ENCODE measurements at places on chromosomes 3 and 15.

- no peak for DNase-seq
These were observed 163.2 kb upstream of the COL8A1 start for GRCh38 chr3:99475229-99475628.

DNA sequence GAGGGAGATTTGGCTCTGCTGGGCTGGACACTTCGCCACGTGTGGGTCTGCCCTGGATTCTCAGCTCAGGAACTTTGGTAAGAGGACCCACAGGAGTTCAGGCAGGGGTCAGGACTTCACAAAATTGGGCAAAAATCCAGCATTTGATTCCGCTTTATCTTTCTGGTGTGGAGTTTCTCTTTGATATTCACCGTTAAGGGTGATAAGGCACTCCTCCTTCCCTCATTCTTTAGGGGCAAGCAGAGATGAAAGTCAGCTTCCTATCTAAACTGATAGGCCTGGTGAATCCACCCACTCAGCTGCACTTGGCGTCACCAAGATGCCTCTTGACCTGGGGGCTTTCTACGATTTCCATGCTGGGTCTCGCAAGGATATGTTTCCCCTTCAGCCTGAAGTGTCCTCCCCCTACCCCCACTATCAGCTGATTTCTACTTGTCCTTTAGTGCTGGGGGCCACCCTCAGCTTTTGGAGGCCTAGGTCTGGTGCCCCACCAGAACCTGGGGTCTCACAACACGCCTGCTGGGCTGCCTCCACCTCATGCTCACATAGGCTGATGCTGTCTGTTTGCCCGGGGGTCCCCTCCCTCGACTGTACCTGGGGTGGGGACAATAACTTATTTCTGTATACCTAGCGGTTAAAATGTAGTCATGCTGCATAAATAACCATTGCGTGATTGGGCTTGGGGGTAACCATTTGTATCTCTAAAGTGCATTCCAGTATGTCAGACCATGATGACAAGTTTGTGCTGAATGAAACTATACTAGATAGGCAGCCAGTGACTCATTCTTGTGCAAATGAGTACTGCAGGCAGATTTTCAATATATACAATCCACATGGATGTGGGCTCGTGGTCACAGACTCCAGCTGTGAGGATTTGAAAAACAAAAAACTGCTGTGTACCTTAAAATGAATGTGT lies 248.3 kb downstream of the ADAMTS17 start:
- no peak for DNase-seq

- no peak for DNase-seq
These were observed 34.9 kb upstream of the SLC25A36 start for GRCh38 chr3:140906785-140907184.

DNA sequence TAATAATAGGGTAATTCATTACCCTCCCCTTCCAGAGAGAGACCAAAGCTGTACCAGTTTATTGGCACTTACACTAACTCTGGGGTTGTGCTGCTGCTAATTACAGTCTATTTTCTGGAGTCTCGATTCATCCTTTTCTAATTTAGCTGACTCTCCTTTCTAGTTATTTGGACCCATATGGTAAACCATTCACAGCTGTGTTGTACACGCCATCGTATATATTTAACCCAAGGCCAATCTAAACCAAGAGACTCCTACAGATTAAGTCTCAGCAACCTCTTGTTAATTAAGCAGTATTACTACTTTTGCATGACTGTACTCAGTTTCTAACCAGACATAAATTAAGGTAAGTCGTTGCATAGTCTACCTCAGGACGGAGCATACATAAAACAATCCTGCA lies 22.5 kb downstream of the ANXA2 start:
- no peak for DNase-seq

DNA sequence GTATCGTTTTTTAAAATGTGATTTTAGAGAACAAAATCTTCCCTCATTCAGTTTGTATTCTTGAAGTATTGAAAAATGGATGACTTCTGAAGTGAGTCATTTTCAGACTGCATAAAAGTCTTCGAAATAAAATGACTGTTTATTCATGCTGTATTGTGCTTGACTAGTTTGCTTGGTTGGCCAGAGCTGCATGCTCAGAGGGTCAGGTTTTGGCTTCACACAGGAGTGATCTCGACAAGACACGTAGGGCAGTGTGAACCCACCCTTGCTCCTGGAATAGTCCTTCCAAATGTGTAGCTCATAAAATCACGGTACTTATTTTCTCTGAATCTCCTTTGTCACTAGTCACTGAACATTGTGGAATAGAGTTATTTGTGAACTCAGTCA lies 73.3 kb downstream of the FNDC3B start:
- DNase-seq: no peak

DNA sequence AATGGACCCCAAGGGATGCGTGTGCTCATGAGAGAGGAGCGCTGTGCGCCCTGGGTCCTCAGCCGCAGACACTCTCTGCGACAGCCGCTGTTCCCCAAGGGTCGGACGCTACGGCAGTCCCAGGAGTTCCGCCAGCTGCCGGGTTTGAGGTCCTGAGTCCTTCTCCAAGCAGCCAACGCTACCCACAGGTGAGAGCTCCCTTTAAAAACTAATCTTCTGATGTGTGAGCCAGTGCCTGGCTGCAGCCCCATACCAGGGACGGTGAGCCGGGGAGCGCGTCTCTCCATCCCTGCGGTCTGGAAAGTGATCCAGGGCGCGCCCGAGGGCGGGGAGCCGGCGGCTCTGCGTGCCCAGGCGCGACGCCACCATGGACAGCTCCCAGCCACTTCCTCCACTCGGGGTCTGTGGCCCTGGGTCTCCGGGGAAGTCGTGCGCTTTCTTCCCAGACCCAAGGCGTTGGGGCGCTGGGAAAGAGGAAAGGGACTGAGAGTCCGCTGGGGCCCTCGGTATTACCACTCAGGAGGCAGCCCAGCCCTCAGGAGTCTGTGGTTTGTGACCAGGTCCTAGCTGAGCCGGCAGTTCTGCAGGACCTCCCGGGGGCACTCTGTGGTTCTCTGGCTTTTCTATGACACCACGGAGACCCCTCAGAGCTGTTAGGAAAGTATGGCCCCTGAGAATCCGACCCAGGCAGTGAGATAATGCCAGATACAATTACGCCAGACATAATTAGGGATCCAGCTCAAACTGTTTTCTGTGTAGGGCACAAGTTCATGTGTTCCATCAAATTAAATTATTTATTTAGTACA lies 1.4 kb downstream of the CEMIP start:
- DNase-seq: peak; percentile 85

DNA sequence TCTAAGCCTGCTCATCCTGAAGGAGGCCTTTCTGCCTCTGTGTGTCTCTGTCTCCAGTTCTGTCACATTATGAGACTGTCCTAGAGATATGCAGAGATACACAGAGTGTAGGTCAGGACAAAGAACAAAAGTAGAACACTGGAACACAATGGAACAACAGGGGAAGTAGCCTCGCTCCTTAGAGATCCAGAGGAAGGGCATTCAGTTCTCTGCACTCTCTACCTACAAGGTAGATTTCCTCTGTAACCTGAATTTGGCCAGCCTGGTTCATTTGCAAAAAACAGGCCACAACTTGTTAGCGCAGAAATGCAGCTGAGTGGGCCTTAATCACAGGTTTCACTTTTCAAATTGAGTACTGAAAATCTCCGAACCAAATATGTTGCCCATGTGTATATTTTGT lies 19.4 kb downstream of the NEK10 start:
- no peak for DNase-seq

GRCh38 chr3:20197775-20198174 lies 11.8 kb upstream of the SGO1 start:
- DNase-seq: no peak

DNA sequence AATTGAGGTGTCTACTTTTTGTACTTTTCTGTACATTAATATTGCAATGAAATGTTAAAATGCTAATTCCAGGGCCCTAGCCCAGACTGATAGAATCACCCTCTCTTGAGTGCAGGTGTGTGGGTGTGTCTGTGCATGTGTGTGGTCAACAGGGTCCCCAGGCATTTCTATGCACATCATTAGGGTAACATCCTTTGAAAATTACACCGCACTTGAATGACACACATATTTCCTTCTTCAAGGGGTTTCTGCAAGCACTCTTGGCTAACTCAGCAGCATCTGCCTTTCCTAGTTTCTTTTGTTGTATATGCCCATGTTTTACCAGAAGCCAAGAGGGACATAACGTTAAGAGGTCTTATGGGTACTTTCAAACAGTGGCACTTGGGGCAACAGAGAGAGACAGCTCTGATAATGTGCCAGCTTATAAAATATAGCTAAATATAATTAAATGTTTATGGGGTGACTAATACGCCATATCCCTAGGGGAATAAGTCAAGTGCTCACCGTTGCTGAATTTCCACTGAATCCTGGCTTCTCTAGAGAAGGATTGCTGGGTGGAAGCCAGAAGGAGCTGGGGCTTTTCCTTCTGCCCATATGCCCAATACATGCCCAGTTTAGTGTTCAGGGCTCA lies 54.5 kb upstream of the LRIG1 start:
- DNase-seq: no peak

- no peak for DNase-seq
These were observed 14.7 kb downstream of the CCR1 start for GRCh38 chr3:46193436-46193835.

- DNase-seq: no peak
These were observed 402.2 kb downstream of the TBC1D5 start for GRCh38 chr3:17340261-17340660.

DNA sequence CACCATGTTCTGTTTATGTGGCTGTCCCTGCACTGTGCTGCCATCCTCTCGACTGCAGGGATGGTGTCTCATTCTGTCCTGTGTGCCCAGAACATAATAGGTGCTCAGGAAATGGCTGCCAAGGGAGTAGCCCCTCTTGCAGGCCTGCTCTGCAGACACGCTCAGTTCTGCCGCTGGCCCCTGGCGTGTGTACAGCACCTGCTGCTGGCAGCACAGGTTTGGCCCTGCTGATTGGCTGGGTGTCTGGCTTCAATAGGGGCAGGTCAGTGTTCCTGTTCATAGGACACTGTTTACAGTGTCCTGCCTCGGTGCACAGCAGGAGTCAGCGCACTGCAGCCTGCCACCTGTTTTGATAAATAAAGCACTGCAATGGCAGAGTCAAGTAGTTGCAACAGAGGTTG lies 146.9 kb downstream of the DNAJB8 start:
- DNase-seq: no peak

GRCh38 chr15:79529157-79529785 lies 97.1 kb downstream of the MINAR1 start:
- no peak for DNase-seq

DNA sequence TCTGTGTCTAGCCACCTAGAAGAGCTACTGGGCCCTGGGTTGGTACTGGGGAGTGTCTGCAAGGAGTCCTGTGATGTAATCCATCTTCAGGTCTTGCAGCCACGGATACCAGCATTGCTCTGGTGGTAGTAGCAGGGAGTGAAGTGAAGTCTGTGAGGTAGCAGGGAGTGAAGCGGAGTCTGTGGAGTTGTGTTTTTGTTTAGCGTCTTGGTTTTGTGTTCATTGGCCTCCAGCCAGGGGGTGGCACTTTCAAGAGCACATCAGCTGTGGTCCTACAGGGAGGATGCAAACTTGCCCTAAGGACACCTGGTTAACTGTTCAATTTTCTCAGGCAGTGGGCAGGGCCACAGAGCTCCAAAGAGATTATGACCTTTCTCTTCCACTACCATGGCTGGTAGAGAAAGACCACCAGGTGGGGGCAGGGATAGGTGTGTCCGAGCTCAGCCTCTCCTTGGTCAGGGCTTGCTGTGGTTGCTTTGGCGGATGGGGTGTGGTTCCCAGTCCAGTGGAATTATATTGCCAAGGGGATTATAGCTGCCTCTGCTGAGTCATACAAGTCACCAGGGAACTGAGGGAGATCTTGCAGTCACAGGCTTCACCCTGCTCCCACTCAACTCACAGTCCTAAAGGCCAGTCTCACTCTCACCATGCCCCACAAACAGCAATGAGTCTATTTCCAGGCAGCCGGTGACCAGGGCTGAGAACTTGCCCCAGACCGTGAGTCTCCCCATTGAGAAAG lies 424.7 kb downstream of the ZBBX start:
- DNase-seq: no peak

- DNase-seq: no peak
These were observed 104.0 kb downstream of the KLHL25 start for GRCh38 chr15:85690561-85691231.

DNA sequence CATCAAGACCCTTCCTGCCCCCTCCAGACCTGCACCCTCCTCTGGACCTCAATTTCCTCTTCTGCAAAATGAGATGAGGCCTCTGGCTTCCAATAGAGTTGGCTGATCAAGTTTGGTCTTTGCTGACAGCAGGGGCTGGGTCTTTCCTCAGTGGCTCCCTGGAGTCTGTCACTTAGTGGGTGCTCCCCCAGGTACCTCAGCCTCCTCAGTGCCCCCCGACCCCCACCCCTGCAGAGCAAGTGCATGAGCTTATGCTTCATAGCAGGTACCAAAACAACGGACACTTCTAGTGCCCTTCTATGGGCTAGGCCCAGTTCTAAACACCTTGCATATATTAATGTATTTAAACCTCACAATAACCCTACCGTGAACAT lies 6.9 kb upstream of the PLXND1 start:
- no peak for DNase-seq

DNA sequence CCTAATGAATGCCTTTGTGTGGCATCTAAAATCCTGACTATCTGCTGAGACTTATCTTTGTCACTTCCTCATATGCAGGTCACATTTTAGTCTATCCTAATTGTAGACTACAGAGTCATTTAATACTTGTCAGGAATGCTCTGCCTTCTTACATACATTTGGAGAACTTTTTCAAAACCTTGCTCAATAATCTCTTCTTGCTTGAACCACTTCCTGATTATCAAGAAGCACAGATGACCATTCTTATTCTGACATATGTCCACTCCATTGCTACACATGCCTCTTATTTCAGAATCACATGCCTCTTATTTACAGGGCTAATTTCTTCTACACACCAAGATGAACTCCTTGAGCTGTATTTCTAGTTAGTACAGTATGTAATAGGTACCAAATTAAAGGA lies 400.3 kb downstream of the TBC1D5 start:
- DNase-seq: no peak

DNA sequence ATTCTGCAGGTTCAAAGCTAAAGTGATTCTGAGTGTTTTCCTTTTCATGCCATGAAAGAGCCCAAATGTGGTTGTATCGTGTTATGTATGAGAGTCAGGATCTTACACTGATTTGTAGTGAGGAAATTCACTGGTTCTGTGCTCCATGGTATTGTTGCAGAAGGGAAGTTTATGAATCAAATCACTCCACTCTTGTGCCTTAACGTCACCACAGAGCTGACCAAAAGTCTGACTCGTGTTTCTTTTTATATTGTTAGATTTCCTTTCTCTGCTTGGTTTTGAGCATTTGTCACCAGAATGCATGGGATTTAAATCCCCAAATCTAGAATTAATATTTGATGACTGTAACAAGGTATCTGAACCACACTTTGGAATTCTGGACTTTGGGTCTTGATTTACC lies 29.1 kb upstream of the SLC30A4 start:
- no peak for DNase-seq

GRCh38 chr3:196117809-196118208 lies 35.9 kb upstream of the TFRC start:
- DNase-seq: no peak

GRCh38 chr3:184171562-184171961 lies 3.1 kb upstream of the AP2M1 start:
- no peak for DNase-seq

GRCh38 chr3:150521463-150521862 lies 24.8 kb downstream of the SERP1 start:
- no peak for DNase-seq

- peak; percentile 70 for DNase-seq
These were observed 141.3 kb upstream of the PROK2 start for GRCh38 chr3:71926262-71926600.

- no peak for DNase-seq
These were observed 20.6 kb downstream of the CD80 start for GRCh38 chr3:119538772-119539171.

- DNase-seq: no peak
These were observed 4.6 kb downstream of the FAM174B start for GRCh38 chr15:92650966-92651365.

Measured in WTC11 (cell line).